ENCODE measurements at places on chromosomes 13 and 19.

DNA sequence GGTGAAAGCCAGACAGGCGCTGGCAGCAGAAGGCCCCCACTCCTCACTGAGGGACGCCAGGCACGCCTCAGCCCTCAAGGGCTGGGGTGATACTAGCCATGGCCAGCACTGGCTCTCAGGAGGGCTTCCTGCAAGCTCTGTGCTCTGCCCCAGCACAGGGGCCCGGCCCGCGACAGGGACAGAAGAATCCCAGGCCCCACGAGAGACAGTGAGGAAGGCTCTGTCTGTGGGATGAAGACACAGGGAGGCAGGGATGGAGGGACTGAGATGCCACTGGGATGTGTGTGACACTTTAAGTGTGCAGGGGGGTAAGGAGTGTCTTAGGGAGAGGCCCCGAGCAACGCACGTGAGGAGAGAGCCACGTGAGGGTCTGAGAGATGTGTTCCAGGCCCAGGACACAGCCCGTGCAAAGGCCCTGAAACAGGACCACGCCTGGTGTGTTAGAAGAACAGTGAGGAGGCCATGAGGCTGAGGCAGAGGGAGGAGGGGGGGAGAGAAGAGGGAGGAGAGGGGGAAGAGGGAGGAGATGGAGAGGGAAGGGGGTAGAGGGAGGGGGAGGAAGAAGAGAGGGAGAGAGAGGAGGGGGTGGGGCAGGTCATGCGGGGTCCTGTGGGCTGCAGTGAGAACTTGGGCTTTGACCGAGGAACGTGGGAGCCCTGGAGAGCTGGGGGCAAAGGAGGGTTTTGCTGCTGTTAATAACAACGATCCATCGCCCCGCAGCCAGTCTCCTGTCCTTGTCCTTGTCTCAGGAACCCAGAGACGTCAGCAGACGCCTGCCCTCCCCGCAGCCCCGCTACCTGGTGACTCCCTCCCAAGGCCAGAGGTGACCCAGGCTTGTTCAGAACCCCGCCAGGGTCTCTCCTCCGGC lies 7.2 kb downstream of the RPL36 start:
- DNase-seq, result no peak

GRCh38 chr13:99287551-99287950 lies 19.6 kb downstream of the GPR183 start:
- DNase-seq, result no peak

DNA sequence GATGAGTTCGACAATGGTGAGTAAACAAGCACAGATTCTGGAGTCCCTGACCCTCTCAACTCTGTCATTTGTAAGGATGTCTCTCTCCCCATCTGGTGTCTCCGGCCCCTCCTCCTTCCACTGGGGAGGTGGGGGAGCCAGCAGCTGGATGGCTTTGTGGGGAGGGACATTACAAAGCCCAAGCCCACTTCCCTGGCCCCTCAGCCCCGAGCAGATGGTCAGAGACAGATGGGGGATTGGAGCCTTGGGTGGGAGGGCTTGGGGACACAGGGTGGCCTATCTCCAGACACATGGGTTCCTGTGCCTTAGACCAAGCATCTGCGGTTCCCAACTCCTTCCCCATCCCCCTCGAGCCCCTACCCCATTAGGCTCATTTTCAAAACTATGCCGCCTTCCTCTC lies 2.5 kb downstream of the TIMM50 start:
- DNase-seq, result no peak

- DNase-seq, result no peak
Measured at GRCh38 chr13:80527400-80527799, 186.5 kb upstream of the SPRY2 start.

GRCh38 chr13:85408415-85408814 lies 390.8 kb downstream of the SLITRK6 start:
- DNase-seq, result no peak

- DNase-seq, result no peak
Measured at GRCh38 chr13:75316427-75316826, 165.5 kb downstream of the TBC1D4 start.

DNA sequence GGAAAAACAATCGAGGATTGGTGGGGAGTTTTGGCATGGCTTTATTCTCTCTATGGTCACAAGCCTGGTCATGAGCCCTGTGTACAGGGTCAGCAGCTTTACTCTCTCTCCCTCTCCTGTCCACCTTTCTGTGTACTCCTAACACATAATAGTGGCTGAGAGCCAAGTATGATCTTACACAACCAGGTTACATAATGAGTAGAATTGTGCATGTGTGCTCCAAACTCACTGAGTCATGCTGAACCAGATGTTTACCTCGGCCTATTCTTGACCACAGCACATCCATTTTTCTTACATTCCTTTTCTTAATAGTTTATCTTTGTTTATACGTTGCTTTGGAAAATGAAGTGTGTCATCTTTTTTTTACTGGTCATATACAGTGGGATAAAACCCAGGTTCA lies 53.1 kb downstream of the ZNF254 start:
- no peak for DNase-seq

DNA sequence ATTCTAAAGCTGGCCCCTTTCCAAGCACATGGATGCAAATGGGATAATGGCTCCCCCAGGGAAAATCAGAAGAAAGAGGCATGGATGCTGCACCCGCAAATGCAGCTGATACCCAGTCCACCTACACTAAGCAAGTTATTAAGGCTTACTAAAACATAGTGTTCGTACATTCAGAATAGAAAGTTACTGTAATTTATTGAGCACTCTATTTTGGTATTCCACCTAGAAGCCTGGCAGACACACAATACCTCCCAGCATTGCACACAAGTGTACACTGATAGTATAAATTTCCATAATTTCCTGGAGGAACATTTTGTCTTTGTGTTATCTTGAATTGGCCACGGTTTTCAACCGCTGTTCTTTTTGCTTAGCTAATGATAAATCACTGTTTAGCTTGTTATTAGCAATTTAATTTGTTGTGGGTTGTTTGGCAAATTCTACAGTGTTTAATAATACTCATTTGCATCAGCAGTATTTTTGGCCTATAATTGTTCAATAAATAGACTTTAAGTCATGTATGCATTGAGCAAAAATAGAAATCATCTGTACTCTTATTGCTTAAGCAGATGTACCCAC lies 94.5 kb upstream of the MRI1 start:
- DNase-seq, result no peak

- DNase-seq, result no peak
Measured at GRCh38 chr19:15623711-15624318, 8.8 kb downstream of the CYP4F8 start.

GRCh38 chr13:113186061-113186900 lies 22.2 kb downstream of the PCID2 start:
- no peak for DNase-seq

GRCh38 chr19:49017666-49018351 lies 918 bp upstream of the LHB start:
- DNase-seq, result no peak

Measured in cerebellar nuclear complex (tissue), 1 donor.